HS-5 (cell line): ENCODE measurements at places on chromosomes 13 and 19.

- DNase-seq = no peak
Observed at GRCh38 chr19:39845584-39845932, 621 bp downstream of the FBL start.

DNA sequence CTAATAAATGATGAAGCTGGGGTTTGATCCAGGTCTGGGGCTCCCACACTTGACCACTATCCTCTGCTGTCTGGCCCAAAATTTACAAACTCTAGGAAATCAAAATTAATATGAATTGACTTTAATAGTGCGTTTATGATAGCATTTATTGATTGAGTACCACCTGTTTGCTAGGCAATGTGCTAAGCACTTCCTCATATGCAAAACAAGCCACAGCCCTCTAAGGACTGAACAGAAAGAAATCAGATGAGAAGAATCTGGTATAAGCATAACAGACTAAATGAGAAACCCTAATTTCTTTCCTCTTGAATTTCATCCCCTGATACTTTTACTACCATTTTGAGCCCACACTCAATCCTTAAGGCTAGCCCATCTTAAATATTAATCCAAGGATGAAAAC is 6.6 kb upstream of the MLNR start:
- no peak for DNase-seq

DNA sequence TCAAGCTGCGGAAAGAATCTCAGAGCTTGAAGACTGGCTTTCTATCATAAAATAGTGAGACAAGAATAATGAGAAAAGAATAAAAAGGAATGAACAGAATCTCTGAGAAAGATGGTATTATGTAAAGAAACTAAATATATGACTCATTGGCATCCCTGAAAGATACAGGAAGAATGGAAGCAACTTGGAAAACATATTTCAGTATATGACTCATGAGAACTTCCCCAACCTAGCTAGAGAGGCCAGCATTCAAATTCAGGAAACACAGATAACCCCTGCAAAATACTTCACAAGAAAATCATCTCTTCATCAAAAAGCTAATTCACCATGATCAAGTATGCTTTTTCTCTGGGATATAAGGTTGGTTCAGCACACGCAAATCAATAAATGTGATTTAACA is 2318.0 kb downstream of the PCDH9 start:
- peak; percentile 31 for DNase-seq

DNA sequence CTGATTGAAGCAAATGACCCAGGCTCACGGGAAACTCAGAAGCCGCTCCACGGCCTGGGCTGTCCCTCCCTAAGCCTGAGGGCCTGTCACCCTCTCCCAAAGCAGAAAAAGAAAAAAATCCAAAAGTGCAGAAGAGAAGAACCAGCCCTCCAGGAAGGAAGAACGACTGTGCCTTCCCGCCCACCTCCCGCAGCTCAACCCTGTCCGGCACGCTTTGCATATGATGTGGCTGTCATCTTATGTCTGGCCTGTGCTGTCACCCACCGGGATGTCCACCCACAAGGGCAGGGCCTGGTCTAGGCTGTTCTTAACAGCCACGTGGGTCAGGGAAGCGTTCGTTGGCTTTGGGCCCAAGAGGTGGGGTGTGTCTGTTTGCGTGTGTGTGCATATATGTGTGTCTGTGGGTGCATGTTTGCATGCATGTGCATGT is 13.7 kb downstream of the ZBTB7A start:
- DNase-seq = no peak

DNA sequence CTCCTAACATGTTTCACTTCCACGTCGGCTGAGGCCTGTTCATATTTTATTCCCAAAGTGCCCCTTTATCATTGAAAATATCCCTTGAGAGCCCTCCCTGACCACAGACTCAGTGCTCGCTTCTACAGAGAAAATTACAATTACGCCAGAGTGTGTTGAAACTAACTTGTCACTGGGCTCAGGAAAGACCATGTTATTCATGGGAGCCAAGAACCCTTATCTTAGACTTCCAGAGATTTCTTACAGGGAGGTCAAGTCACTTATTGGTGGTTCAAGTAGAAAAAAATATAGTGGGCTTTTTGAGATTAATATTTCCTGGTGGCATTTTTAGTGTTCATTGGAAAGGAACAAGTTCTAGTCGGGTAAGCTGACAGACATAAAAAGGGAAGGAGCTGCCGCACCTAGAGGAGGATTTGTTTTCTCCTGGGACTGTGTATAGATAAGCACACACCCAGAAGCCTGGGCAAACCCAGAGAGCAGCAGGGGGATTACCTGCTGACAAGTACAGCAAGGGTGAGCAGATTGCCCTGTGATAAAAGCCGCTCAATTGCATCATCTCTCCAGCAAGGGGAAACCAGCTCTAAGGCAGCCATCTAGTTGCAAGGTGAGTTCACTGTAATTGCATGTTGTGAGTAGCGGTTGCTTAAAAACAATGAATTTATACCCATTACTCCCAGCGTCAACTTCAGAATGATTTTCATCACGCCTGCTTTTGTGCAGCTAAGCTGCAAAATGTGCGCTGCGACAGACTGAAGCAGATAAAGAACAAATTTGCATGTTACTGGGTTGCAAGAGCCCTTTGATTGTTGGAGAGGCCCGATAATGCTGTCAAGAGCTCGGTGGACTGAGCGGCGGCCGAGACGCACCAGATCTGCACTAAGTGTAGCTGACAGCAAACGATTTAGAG is 46.2 kb downstream of the DCT start:
- no peak for DNase-seq

DNA sequence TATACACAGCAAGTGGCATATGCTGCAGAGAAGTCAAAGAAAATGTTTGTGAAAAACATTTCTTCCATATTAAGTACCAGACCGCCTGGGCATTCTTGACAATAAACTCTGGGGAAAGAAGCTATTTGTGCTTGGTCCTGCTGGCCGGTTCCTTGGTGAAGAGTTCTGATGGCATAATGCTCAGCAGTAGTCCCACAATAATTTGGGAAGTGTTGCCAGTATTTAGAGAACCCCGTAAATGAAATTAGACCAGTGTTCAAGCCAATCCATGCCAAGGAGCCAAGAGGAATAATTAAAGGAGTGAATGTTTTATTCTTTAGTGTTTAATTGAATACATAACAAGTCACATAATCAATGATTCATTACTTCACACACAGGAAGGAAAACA is 6.3 kb downstream of the KCTD12 start:
- no peak for DNase-seq

GRCh38 chr19:18160971-18161635 is 8.1 kb downstream of the PIK3R2 start:
- DNase-seq = no peak

DNA sequence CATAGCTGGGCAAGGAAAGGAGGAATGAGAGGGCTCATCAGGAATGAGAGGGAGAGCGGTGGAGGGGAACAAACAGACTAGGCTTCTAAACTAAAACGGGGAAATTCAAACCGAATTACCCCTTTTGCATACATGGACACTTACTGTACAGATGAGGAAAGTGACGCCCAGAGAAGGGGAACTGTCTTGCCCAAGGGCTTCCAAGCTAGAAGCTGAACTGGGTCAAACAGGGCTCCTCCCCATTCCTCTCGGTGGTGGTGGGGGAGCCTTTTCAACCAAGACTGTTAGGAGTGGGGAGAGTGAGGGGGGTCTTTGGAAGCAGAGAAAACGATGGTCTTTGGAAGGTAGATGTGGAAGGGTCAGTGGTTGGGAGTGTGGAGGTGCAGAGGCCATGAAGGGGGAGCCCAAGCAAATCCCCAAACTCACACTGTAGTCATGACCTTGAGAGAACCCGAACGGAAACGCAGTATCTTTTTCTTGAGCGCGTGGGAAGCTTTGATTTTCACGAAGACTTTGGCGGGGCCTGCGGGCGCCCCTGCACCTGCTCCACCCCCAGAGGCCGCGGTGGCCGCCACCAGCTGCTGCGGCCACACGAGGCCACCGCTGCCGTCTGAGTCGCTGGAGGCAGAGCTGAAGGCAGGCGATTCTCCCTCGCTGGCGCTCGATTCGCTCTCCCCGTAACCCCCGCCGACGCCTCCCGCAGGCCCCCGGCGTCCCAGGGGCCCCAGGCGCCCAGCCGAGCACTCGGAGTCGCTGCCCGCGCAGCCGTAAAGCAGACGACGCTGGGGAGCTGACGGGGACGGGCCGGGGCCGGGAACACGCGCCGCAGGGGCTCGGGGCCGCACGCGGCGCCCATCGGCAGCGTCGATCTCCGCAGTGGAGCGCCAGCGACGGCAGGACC is 12.3 kb upstream of the GNG8 start:
- DNase-seq = no peak

DNA sequence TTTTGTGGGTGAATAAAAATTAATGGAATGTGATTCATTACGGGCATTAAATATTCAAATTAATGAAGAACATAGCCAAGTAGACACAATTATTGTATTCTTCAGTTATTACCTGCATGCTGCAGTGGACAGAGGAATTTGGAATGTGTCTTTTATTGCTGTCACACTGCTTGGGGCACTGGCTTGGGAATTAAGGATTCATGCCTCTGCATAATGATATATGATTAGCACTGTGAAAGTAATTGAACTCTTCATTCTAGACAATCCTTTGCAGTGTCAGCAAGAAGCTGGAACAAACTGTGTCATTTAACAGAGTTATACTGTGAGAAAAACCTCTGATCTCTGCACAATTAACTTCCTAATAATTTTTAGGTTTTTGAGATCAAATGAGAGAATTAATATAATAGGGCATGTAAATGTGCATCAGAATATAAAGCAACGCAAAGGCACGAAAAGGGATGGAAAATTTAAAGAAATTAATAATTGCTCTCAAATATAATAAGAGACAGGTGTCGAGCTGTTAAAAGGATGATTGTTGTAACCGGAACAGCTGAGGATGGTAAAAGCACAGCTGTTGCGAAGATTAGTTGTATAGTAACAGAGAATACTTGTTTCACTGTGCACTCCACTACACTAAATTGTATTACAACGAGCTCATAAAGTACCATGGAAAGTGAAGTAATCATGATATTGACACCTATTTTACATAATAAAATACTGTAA is 235.1 kb upstream of the MIR17HG start:
- no peak for DNase-seq

DNA sequence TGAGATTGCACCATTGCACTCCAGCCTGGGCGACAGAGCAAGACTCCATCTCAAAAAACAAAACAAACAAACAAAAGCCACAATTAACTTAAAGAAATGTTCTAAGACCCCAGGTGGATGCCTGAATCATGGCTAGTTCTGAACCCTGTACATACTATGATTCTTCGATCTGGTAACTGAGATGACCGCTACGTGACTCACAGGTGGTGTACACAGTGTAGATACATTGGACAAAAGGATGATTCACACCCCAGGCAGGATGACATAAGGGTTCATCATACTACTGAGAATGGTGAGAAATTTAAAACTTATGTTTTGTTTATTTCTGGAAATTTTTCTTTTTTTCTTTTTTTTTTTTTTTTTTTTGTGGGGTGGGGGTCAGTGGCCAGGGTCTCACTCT is 6.5 kb downstream of the ZNF426 start:
- DNase-seq = no peak

DNA sequence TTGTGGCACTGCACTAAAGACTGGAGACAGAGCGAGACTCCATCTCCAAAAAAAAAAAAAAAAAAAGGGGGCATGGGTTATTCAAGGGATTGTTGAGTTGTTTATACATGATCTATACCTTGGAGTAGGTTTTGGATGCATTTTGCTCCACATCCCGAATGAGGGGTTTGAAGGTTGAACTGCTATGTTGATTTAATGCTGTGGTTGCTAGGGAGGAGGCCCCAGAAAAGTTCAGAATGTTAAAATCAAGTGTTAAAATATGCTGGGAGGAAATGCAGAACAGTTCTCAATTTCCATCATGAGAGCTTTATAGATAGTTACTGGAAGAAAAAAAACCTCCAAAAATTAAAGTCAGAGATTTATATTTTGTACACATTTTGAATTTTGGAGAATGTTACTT is 116.5 kb downstream of the DNAJC15 start:
- DNase-seq = no peak

GRCh38 chr13:51067210-51067701 is 43.8 kb downstream of the C13orf42 start:
- no peak for DNase-seq

DNA sequence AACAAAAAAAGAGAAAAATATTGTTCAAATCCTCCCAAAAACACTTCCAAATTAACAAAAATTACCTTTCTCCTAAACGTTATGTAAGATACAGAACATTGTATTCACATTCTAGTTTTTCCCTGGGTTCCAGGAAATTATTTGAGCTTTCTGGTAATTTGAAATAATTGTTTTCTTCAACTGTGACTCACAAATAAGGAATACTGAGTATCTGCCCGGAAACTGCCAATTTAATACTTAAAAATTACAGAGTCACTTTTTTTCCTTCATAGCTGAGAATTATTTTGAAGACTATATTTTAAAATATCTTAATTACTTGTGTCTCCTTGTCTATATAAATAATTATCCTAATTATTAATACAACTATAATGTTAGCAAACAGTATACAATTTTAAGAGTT is 709.0 kb upstream of the ARGLU1 start:
- no peak for DNase-seq

DNA sequence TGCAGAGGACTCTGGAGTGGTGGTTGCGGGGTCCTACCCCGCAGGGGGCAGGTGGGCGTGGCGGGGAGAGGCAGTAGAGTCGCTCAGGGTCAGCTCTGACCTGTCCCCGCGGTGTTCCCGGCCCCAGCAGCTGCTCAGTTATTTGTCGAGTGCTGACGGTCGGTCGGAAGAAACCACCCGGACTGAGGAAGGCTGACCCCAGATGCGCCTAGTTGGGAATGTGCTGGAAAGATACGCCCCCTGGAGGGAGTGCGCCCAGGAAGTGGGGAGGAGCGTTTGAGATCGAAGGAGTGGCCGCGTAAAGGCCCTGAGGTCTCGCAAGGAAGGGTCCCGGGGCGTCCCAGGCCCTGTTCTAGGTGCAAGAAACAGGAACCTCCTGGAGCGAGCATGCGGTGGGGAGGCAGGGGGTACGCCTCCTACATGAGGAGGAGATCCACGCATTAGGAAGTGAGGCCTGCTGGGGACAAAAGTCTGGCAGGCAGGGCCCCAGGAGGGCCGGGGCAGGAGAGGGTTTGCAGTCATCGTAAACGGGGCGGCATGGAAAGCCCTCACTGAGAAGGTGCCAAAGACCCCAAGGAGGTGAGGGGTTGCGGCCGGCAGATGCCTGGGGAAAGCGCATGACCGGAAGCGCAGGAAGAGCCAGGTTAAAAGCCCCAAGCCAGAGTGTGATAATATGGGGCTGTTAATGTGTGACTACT is 9.2 kb downstream of the CCDC8 start:
- no peak for DNase-seq

DNA sequence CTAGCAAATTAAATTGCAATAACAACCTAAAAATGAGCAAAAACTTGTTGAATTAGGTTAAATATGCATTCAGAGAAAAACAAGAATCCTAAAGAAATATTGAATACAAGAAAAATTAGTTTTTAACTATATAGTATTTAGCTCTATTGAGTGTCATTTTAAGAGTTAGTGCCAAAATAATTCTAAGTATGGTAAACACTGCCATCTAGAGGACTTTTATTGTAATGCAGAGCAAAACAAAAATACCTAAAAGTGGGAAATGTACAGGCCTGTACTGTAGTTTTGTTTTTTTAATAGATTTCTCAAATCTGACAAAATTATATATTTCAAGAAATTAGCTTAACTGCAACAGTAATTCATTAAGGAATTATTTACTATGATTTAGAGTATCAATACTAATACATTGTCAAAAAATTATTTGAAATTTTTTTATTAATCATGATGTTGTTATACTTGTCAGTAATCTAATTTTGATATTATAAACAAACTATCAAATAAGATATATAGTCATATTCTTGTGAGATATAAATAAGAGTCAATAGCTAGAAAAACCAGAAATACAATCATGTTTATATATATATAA is 8.2 kb upstream of the PCDH9 start:
- DNase-seq = no peak

GRCh38 chr13:57629821-57630235 is 1.7 kb upstream of the PCDH17 start:
- DNase-seq = no peak
